ENCODE measurements at places on chromosomes 6 and 20.

DNA sequence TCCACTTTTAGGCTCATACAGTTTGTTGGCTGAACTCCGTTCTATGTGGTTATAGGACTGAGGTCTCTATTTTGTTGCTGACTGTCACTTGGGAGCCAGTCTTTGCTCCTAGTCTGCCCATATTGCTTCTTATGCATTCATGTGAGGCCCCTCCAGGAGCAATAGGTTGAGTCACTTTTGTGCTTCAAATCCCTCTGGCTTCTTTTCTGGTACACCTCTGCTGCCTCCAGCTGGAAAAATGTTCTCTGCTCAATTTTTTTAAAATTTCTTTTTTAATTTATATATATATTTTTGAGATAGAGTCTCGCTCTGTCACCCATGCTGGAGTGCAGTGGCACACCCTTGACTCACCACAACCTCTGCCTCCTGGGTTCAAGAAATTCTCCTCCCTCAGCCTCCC is 42.7 kb upstream of the NOX3 start:
- DNase-seq, result no peak

DNA sequence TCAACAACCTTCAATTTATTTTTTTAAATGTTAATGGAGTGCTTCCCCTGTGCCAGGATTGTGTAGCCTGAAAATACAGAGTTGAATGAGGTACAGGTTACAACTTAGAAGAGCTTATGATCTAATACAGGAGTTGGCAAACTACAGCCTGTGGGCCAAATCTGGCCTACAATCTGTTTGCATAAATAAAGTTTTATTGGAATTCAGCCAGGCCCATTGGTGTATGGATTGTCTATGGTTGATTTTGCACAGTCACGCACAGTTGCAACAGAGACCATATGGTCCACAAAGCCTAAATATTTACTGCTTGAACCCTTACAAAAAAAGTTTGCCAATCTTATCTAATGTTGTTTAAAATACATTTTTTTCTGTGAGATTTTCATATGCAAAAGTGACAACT is 177.3 kb upstream of the CCN2 start:
- no peak for DNase-seq

- DNase-seq, result peak; percentile 2
These were observed 944.8 kb upstream of the CITED2 start for GRCh38 chr6:140319209-140319608.

- no peak for DNase-seq
These were observed 38.0 kb downstream of the RTN4IP1 start for GRCh38 chr6:106591111-106591825.

GRCh38 chr6:2072453-2072852 is 173.0 kb downstream of the GMDS start:
- no peak for DNase-seq

GRCh38 chr6:153130515-153131036 is 506 bp downstream of the RGS17 start:
- DNase-seq, result peak; percentile 28

GRCh38 chr6:133062696-133063306 is 178.4 kb upstream of the EYA4 start:
- DNase-seq, result no peak

- no peak for DNase-seq
These were observed 923.7 kb downstream of the TBC1D32 start for GRCh38 chr6:120410586-120410985.

DNA sequence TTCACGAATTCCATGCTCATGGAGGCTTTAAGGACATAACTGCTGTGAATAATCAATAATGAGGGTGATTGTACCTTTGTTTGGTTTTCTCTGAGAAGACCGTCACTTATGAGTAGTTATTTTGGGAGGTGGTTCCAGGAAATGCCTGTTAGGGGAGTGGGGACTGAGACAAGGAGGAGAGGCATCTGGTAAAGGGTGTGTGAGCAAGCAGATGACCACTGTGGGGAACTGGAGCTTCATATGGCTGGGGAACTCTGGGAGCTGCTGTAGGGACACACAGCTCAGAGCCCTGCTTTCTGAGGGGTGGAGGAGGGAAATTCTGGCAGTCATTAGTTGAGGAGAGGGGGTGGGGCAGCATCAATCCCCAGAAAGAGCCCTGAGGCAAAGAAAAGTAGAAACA is 71.3 kb upstream of the TINAG start:
- no peak for DNase-seq

GRCh38 chr6:134431421-134431859 is 113.5 kb upstream of the SGK1 start:
- DNase-seq, result no peak

- no peak for DNase-seq
These were observed 124.1 kb downstream of the PRKN start for GRCh38 chr6:162603231-162604015.

- DNase-seq, result no peak
These were observed 104.5 kb downstream of the DHX35 start for GRCh38 chr20:39066471-39067242.

DNA sequence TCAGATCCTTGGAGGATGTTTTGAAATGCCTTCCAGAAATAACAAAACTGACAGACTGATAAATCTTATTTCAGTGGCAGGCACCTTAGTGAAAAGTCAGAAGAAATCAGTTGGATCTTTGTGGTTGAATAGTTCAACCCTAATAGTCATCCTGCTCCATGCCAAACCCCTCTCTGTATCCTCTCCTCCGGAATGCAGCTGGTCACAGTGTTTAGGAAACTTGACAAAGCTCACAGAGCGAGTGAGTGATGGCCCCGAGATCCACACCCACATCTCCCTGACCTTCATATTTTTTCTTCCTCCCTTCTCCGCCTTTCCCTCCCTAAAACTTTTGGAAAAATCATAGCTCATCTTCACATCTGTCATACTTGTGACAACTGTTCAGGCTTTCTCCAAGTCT is 464.8 kb upstream of the CDH4 start:
- DNase-seq, result no peak

GRCh38 chr6:156347656-156348055 is 429.5 kb upstream of the ARID1B start:
- no peak for DNase-seq

DNA sequence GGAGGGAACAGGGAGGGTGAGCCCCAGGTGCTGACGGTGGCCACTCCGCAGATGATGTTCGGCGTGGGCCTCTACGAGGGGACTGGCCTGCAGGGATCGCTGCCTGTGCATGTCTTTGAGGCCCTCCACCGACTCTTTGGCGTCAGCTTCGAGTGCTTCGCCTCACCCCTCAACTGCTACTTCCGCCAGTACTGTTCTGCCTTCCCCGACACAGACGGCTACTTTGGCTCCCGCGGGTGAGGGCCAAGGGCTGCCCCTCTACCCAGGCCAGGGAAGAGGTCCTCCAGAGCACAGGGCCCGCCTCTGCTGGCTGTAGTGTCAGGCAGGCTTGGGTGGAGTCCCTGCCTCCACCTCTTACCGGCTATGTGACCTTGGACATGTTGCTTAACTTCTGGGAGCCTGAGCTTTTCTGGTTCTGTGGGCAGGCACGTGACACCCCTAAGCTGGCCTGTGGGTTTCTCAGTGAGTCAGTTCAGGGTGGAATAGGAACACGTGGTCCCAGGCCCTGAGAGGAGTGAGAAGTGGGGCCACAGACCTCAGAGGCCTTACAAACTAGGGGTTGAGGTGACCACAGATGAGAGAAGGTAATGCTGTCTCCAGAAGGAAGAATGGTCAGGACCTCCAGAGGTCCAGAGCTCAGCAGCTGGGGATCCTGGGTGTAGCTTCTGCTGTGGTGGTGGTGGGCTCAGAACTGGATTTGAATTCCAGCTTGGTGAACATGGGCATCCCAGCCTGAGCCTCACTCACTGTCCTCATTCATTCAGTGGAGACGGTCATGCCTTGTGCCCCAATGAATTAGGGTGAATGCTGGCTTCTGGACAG is 11.9 kb downstream of the PCIF1 start:
- no peak for DNase-seq

DNA sequence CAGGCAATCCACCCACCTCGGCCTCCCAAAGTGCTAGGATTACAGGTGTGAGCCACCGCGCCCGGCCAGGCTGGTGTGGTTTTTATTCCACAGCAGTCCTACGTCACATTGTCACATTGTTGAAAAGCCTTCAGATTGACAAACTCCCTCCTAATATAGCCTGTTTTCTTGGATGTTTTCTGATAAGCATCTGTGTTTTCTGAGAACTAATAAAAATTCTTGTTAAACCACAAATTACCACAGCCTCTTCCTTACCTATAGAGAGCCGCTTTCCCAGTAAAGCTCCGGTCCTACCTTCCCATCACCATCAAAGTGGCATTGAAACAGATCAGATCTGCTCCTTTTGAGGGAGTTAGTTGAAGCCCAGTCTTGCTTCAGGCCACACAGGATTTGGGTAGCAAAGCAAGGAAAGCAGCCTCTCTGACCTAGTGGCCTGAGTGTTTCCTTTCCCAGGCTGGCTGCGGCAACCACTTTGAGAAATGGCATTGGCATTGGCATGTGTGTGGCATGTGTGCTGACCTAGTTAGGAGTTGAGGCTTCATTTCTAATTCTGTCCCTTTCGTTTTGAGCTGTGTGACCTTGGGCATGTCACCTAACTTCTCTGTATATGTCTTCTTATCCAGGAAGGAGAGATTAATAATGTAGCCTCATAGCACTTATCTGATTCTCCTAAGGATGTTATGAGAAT is 1.7 kb upstream of the PKIG start:
- DNase-seq, result no peak

- DNase-seq, result no peak
These were observed 38.7 kb upstream of the AFDN start for GRCh38 chr6:167787896-167788562.
